C1 segment of cervical spinal cord (tissue), 14 donors: ENCODE measurements at places on chromosomes 7 and 10.
A peak's percentile ranks its signal among the peaks of the same experiment; 100 is the strongest.

DNA sequence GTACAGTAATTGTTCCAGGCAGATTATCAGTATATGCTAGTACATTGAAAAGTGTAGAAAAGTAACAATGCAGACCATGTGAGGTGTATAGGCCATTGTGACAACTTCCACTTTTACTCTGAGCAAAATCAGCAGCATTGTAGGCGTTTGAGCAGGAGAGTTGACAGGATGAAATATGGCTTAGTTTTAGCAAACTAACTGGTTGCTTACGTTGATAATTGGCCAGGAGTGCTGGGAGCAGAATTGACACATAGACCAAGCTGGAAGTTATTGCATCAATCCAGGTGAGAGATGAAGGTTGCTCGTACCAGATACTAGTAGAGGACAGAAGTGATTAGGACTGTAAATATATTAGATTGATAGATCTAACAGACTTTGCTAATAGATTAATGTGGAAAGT lies 46.0 kb downstream of the LCOR start:
- DNase-seq, result no peak

GRCh38 chr10:13944823-13945222 lies 358.1 kb downstream of the PRPF18 start:
- no peak for DNase-seq

DNA sequence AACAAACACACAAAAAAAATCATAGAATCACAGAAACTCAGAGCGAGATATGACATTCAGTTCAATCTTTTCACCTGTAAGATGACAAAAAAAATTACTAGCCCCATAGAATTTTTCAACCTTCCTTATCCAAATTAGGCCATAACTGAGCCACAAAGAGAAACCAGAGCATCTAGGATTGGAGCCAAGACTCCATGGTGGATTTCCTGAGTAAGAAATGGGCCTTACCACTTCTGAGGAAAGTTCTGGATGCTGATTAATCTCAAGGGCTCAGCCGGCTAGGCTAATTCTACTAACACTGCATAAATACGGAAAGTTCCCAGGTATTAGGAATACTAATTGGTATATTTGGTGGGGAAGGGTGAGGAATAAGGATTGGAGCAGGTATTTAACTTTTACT lies 16.8 kb downstream of the LIPM start:
- no peak for DNase-seq

- peak; percentile 79 for DNase-seq
These were observed 778 bp upstream of the TRIM8 start for GRCh38 chr10:102643336-102644065.

DNA sequence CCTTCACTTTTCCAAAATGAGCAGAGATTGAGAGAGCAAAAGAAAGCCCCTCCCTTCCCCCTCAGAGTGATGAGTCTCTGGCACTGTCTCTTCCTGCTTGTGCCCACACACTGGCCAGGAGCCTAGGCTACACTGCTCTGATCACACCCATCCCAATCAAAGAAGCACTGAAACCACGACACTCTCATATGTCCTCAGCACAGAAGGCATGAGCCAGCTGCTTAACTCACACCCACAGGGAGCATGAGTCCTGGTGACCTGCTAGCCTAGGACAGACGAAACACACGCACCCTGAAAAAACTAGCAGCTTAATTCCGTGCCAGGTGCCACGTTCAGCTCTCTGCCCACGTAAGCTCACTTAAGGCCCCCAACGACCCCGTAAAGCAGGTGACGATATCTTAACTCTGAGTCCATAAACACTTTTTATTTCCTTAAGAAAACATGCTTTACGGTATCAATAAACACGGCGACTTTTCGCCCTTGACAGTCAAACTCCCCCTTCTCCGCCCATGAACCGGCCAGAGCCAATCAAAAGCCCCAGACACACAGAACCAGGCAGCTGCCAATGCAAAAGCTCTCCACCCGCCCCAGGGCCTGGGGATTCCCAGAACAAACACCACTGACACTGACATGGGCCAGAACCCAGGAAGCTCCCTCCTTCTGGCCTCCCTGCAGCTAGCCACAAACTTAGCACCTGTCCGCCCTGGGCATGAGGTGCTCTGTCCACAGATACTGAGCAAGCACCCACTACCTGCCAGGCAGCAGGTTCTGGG lies 69.0 kb downstream of the TNRC18 start:
- DNase-seq, result peak; percentile 6

- no peak for DNase-seq
These were observed 11.5 kb downstream of the NUDT5 start for GRCh38 chr10:12184165-12184564.

DNA sequence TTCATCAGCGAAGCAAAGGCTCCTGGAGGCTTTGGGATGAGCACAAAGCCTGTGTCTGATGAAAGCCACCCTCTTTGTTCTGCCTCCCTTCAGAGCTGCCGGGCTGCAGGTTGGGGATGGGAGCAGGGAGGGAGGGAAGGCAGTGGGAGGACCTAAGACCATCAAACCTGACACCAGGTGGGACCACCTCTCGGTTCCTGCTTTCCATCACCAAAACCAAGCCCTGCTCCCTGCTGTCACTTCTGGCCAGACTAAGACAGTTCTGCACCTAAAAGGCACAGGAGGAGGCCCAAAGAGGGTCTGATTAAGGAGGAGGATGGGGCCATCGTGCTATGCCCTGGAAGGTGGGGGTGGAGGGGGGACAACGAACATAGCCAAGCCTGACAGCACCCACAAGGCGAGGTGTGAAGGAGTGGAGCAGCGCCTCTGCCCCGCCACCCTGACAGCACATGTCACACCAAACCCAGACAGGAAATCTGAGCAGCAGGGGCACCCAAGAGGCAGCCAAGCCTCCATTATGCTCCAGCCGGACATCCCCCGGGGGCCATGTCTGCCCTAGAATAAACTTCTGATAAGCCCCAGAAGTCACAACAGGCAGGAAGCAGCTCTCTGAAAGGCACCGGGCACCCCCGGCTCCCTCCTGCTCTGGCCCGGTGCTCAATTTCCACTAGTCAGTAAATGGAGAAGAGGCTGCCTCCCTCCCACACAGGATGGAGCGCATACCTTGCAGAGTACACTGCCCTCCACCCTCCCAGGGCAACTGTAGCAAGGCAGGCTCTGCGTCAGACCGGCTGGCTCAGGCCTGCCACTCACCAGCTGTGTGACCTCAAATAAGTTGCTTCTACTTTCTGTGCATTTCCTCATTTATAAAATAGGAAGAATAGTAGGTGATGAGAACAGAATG lies 48.9 kb downstream of the DLG5 start:
- no peak for DNase-seq

DNA sequence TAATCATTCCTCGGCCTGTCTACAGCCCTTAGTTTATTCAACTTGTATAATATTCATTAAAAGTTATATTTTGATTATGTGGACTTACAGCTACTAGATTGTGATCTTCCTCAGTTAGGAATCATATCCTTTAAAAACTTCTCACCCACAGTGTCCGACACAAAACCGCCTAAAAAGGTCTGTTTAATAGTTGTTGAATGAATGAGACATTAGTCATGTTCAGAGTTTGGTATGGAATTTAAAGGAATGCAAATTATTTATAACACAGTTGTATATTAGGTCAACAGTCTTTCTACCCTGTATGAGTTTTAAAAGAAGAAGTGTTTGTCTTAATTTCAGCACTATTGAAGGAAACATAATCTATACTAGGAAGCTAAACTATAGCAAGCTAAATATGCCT lies 390.0 kb downstream of the ARL4A start:
- DNase-seq, result no peak

DNA sequence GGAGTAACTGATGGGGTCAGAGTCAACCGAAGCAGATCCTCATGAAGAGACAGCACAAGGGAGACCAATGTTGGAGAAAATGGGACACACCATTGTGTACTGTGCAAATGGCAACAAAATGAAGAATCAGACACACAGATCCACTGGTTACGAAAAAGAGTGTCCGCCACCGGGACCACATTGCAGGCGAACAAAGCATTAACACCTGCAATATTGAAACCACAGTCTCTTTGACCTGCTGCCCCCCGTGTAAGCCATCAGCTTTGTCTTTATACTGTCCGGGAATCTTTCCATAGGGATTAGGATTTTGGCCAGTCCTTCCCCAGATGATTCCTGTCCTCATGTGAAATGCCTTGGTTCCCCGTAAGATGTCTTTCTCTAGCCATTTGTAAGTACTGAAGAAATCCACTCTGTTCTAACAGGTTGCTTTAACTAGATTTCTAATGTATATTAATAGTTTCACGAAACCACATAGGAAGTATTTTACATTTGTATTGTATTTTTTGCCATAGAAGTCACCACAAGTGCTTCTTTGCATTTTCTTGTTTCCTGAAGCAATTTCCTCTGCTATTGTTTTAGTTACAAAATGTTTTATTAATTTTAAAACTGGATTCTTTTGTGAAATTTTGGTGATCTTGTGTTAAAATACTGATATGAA lies 140.8 kb upstream of the NFE2L3 start:
- no peak for DNase-seq

DNA sequence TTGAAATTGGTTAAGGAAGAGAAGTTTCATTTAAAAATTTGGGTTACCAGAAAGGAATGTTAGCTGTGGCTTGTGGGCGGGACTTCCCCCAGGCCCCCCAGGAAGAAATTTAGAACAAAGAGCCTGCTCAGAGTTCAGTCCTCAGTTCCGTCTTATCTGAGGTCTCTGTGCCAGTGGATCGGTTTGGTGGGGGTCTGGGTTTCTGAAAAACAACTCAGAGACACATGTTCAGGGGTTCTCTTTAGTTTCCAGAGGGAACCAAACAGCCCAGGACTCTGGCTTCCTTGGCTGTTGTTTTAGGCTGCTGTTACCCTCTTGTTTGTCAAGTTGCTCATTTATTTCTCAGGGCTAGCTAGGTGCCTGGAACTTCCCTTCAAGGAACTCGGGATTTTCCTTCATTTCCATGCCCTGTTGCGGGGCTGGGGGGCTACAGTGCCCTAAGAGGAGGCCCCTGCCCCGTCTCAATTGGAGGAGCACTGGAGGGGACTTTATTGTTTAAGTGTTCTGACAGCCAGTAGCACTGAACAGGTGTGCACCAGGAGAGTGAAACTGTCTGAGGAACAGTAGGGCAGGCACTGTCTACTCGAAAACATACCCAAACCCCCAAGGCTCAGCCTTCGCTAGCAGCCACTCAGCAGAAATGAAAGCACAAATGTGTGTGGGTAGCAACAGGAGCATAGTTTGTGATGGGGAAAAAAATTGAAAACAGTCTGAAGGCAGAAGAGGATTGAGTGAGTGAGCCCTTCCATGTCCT lies 59.9 kb downstream of the ALOX5 start:
- DNase-seq, result no peak

DNA sequence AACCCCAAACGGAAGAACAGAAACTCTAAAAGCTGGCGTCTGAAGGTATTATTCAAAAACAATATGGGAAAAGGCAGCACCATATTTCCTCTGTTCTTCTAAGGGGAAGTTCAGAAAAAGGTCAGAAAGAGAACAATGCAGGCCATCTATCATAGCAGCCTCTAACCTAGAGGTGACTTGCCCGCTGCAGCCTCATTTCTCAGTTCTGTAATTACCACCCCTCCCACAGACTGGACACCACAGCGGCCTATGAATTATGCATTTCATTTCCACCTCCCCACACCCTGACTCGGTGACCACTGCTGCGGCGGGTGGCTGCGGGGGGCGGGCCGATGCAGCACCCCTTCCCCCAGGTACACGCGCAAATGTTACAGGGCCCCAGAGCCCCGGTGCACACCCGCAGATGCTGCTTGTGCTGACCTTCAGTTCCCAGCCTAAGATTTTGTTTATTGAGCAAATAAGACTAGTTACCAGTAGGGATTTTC lies 125.5 kb downstream of the CLEC2L start:
- no peak for DNase-seq

GRCh38 chr10:29811751-29812427 lies 177.1 kb upstream of the SVIL start:
- DNase-seq, result no peak

DNA sequence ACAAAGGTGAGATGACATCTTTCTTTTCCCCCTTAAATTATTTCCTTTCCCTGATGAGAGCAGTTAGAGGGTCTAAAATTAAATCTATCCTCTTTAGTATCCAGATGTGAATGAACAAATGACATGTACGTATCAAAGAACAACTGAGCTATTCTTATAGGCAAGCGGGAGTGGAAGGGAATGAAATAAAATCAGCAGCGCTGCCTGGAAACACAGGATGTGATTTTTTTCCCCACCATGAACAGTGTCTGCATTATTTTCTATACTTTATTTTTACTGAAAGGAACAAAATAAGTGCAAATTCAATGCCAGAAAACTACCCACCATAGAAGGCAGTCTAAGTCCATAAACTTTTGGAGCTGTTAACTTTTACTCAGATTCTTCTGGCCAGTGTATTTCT lies 40.6 kb downstream of the SLC26A4 start:
- no peak for DNase-seq

DNA sequence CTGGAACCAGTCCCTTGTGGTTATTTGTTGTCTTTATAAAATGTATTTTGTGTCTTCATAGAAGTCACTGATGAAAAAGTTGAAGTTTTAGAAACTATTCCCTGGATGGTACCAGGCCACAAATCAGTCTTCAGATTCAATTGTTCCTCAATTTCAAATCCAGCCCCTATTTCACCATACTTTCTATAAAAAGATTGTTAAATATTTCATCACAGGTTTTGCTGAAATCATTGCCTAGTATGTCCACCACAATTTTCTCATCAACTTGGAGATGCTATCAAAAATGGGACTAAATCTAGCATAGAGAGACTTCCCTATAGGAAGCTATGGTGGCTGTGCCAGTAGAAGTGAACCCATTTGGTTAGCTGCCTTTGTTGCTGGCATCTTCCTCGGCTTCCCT lies 118.5 kb downstream of the RAB18 start:
- no peak for DNase-seq

- DNase-seq, result no peak
These were observed 160.4 kb upstream of the PHYHIPL start for GRCh38 chr10:59016043-59016442.

DNA sequence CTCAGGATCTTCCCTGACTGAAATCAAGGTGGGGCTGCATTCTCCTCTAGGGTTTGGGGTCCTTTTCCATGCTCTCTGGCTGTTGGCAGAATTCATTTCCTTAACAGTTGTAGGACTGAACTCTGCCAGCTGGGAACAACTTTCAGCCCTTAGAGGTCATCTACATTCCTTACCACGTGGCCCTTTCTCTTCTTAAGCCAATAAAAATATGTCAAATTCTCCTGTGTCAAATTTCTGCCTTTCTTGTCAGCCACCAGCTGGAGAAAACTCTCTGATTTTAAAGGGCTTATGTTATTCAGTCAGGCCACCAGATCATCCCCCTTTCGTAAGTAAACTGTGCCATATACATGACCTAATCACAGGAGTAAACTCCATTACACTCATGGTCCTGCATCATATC lies 95.3 kb upstream of the IL6 start:
- no peak for DNase-seq

GRCh38 chr7:135714534-135715009 lies 13.4 kb downstream of the SLC13A4 start:
- no peak for DNase-seq

- no peak for DNase-seq
These were observed 35.0 kb upstream of the ELMO1 start for GRCh38 chr7:37483627-37484026.

DNA sequence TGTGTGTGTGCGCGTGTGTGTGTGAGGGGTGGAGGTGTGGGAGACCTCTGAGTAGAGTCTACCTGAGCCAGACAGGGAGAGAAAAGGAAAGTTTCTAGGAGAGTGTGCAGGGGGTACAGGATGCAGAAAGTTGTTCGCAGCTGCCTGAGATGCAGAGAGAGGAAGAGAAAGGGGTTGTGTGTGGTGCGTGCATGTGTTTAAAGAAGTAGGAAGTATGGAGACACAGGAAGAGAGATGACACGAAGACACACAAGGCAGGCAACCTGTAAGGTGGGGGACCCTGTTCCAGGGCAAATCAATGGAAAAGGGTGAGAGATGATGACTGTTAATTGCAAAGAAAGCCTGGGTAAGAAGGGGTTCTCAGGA lies 52.2 kb downstream of the C10orf105 start:
- no peak for DNase-seq
